DND-41 (cell line): ENCODE measurements at places on chromosomes 1 and 21.

DNA sequence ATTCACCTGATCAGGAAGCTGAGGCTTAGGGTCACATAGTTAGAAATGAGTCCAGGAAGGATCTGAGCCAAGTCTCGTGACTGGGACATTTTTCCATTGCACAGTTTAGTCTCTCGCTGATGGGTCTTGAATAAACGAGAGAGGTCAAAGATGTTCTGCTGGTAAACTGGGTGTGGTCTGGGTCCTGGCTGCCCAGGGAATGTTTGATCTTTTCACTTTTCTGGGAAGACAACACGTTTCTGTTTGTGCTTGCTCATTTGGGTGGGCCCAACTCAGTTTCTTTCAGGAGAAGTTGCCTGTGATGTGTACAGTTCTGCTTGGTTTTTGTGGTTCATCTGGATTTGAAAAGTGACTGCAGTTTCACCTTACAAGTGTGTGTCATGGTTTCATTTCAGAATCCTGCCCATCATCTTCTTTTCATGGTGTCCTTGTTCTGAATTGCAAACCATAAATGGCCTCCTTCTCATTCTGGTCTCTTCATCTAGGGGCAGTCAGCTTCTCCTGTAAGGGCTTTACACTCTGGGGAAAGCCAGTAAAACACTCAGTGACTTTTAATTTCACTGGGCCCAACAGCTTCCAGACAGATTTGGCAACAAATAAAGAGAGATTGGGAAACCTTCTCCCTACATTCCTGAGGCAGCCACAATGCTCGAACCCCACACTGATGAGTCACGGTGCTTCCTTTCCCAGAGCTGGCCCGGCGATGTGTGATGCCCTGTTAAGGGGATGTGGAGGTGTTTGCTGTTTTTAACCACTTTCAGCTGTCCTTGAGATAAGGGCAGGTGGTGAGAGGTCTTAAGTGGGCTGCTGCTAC, 7.2 kb upstream of the TACSTD2 start:
- DNase-seq: no peak

DNA sequence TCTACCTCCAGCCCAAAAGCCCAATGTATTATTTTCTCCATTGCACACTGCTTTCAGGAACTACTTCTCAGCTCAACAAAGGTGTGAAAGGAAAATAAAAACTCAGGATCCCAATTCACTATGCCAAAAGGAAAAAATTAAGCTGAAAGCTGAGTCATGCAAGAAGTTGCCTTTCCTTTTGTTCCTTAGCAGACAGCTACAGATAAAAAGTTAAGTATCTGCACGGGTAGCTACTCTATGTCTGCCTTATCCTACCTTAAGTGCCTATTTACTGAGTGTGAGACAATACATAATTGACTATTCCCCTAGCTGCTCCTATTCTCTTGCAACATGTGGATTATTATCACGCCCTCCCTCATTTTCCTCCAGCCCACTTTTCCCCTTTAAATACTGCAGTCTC, 84.1 kb downstream of the ADCY10 start:
- DNase-seq: no peak

DNA sequence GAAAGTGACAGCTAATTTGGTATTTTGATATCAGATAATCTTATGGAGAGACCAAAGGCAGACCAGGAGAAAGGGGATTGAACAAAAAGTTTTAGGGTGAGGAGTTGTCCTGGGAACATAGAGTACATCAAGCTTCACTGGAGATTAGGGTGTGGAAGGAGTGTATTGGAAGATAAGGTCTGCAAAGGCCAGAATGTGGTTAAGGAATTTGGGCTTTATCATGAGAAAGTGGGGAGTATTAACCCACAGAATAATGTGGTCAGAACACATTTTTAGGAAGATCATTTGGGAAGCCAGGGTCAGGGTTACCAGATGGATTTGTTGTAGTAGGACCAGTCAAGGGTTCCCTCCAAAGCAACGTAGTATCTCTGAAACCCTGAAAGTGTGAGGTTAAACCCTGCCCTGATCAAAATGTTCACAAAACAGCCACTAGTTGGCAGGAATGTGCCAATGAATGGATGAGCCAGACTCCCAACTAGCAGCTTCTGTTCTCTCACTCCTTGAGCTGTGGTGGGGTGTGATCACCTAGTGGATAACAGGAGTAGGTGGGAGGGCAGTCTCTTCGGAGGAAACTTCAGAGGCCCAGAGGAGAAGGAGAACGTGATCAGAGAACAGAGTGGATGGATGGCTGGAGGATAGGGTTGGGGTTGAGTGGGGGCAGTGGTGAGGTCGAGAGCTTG, 35.8 kb downstream of the SLC2A1 start:
- peak; percentile 75 for DNase-seq

- DNase-seq: no peak
Measured at GRCh38 chr1:36436821-36437220, 13.4 kb downstream of the OSCP1 start.

- no peak for DNase-seq
Measured at GRCh38 chr1:230031131-230031530, 35.9 kb upstream of the GALNT2 start.
